ENCODE measurements at places on chromosomes 4 and X. TPM values are rescaled to one million over a fixed set of nuclear protein-coding genes. Genes with fewer than 3 reads are reported as not detected.

Gene XAGE1A
- total RNA-seq, result not detected

Gene SPACA5B
- total RNA-seq, result not detected

Gene ABRAXAS1
- 25.9 TPM for total RNA-seq

Gene DAPP1
- total RNA-seq, result not detected

All from neural crest cell (in vitro differentiated cells).